ENCODE measurements at places on chromosomes 7 and 10.

GRCh38 chr7:80218723-80219122, 84.1 kb downstream of the GNAI1 start:
- no peak for DNase-seq

- DNase-seq = no peak
These were observed 55.7 kb downstream of the PDGFA start for GRCh38 chr7:463817-464453.

DNA sequence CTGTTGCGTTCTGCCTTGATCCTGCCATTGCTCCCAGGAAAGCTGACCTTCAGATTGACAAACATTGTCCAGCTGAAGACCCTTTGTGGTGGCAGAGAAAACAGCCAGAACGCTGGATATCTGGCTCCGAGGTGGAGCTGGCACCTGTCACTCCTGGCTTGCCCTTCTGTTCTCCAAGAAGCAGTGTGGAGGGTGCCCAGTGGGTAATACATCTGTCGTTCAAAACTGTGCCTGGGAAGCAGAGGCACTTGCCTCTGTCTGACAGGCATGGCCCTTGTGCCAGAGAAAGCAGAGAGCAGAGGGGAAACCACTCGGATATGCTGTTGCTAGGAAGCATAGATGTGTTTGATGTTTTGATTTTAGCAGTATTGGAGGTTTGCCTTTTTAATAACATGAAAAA, 231.4 kb downstream of the BMPER start:
- DNase-seq = no peak

DNA sequence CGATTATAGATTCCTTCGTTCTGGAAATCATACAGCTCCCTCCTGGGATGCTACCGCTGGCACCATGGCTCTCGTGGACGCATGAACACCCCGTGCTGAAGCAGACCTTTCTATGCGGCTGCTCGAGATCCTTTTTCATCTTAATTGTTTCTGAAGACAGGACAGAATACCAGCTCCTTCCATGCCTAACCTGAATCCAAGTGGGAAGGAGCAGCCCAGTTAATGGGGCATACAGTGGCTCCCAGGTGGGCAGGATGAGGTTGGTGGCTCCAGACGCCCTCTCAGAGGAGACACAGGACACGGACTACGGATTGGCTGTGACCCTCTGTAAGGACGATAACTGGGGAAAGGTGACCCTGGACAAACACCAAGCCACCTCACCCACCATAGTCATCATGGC, 18.4 kb upstream of the LOXL4 start:
- no peak for DNase-seq

DNA sequence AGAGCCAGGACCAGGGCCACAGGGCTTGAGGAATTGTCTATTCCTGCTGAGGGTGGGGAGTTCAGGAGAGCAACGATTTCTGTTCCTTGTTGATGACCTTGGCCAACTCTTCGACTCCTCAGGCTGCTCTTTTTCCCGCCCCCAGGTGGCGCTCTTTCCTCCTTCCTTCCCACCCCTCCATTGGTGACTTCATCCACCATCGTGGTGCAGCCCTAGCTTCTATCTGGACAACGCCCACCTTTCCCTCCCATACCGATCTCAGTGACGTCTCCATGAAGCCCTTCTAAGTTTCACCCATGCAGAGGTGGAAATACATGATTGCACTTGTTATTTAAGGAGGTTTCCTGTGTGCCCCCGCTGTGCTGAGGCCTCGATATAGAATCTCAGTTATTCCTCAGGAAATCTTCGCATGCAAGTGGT, 22.1 kb upstream of the CARD11 start:
- DNase-seq = no peak

Data from amygdala (tissue), 56 donors.